HEK293T (cell line): ENCODE measurements at places on chromosomes 16 and 17.

DNA sequence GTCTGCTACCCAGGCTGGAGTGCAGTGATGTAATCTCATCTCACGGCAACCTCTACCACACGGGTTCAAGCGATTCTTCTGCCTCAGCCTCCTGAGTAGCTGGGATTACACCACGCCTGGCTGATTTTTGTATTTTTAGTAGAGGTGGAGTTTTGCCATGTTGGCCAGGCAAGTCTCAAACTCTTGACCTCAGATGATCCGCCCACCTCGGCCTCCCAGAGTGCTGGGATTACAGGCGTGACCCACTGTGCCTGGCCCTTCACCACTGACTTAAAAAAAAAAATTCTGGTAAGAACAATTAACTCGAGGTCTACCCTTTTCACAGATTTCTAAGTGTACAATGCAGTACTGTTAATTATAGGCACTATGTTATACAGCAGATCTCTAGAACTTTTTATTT, 279.4 kb downstream of the PARN start:
- DNase-seq: no peak

DNA sequence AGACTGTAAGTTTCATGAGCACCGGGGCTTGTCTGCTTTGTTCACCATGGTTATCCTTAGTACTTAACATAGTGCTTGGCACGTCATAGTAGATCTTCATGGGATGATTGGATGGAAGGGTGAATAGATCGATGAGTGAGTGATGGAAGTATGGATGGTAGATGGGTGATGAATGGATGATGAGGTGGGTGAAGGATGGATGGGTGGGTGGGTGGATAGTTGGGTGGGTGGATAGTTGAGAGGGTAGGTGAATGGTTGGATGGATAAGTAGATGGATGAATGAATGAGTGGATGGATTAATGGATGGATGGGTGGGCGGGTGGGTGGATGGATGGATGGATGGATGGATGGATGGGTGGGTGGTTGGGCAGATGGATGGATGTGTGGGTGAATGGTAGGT, 133.2 kb upstream of the PLCG2 start:
- DNase-seq: no peak

GRCh38 chr17:65121916-65122806, 15.0 kb upstream of the RGS9 start:
- DNase-seq: no peak

- no peak for DNase-seq
These were observed 197.1 kb downstream of the SHISA9 start for GRCh38 chr16:13098536-13098935.

DNA sequence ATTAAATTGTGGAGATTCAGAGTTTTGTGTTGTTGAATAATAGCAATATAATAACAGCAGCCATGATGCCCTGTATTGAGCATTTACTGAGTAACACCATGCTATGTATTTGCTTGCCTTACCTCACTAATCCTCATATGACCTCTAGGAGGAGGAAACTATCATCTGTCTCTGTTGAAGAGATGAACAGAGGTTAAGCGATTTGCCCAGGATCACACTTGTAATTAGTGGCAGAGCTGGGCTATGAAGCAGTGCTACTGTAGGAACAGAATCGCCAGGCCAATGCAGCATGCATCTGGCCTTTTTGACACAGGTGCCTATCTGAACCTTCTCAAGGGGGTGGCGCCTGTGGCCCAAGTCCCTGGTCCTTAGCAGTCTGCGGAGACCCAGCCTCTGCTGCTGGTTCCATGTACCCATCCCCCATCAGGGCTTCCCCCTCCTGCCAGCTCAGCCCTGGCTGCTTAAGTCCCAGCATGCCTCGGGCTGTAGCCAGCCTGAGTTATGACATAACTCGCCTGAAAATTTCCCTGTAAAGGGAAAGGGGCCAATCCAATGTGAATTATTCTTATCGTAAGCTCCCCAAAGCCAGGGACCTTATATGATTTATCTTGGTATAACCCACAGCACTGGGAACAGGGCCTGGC, 50.4 kb upstream of the HS3ST2 start:
- no peak for DNase-seq

DNA sequence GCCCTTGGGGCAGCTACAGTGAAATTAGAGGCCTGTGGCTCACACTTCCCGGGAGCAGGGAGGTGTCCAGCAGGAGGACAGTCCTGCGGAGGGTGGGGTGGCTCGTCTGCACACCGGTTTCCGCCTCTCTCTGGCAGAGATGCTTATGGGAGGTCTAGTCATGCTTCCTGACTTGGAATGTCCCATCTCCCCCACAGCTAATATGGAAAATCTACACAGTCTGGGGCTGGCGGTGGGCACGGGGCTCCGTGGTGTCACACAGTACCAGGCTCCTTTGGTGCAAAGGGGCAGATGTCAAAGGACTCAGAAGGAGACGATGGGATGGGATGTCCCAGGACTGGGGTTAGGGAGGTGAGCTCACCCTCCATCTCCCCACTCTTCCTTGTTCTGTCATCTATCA, 44.1 kb upstream of the DOC2B start:
- DNase-seq: no peak

GRCh38 chr17:74132354-74132753, 71.1 kb upstream of the RPL38 start:
- no peak for DNase-seq

DNA sequence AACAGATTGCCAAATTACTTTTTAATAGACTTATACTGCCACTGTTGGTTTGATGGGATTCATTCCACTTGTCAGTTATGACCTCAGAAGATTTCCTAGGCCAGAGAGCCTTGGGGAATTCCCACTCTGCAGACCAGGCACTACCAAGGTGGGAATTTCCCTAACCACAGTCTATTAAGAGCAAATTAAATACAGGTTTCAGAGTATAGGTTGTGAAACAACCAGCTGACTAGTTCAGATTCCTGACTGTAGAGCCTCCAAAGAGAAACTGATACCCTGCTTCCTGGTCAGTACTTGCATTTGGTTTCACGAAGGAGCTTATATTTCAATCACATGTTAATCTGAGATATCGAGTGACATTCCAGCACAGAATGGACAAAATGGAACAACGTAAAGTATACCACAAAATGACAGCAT, 186.5 kb downstream of the STX8 start:
- no peak for DNase-seq

GRCh38 chr17:35586569-35587073, 501 bp upstream of the AP2B1 start:
- DNase-seq: no peak

DNA sequence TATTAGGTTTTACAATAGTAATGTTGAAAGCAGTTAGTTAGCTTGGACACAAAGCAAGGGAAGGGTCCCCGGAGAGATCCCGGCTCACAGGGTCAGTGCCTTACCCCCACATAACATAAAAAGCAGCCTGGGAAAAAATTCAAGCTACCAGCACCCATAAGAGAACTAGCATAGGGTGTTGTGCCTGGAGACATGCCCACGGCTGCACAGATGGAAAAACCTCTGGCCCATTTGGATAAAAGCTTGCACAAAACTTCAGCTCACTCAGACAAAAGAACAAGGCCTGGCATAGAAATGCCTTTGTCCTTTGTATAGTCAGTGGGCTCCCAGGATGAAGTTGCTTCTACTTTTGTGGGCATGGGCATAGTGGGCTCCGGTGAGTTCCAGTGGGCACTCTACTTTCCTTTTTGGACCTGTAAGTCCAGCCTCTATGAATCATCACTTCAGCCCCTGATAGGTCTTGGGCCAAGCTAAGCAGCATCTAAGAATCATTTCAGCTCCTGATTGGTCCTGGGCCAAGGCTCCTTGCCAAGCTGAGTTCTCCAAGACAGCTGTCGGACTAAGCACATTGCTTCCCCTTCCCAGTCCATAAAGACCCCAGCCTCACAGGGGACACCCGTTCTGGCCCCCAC, 1.3 kb upstream of the RDM1 start:
- no peak for DNase-seq

- no peak for DNase-seq
These were observed 2.7 kb downstream of the EMC8 start for GRCh38 chr16:85796599-85796998.

DNA sequence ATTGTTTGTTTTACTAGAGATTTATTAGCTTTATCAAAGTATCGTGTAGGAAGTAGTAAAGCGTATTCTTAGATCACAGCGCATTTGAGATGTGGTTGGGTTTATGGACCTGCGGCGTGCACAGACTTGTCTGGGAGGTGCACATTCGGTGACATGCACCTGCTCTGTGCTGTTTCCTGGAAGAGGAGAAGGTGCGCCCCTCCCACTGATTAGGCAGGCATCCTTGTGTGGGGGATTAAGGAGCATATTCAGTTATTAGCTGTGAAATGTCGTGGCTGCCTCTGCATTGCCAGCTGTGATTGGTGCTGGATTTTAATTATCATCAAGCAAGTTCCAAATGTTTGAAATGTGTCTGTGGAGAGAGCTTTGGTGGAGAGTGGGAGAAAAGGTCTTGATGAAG, 903.8 kb upstream of the RBFOX1 start:
- no peak for DNase-seq

DNA sequence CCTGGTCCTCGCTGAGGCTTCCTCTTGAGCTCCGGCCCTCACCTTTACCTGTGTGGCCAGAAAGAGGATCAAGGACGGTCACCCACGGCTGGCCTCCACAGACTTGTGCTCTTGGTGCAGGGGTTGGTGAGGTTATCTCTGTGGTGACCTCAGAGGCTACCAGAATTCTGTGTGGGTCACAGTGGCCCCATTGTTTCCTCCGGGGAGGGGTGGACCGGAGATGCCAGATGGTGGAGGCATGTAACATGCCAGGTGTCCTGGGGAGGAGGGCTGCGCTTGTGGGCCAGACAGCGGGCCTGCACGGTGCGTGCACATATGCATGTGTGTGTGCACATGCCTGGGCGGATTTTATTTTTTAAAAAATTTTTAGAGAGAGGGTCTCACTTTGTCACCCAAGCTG, 6.3 kb downstream of the SGCA start:
- DNase-seq: no peak
